Activated CD4-positive, alpha-beta T cell treated with anti-CD3 and anti-CD28 coated beads for 24 hours (primary cell): ENCODE measurements at places on chromosomes 6 and 20.

- no peak for DNase-seq
Observed at GRCh38 chr20:4507288-4507719, 214.4 kb upstream of the PRND start.

DNA sequence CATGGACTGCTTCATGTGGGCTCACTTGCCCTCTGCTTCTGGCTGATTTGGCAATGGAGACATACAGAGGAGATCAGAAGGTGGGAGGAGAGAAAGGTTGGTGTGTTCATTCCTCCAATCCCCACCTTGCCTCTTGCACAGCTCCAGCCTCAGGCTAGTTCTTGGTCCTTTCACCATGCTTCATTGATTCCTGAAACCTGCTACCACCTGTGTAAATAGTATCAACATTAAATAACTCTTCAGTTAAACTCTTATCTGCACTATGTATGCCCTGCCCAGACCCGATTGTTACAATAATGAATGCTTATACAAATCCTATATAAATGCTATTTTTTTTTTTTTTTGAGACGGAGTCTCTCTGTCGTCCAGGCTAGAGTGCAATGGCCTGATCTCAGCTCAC lies 174.5 kb downstream of the CD83 start:
- DNase-seq: no peak

DNA sequence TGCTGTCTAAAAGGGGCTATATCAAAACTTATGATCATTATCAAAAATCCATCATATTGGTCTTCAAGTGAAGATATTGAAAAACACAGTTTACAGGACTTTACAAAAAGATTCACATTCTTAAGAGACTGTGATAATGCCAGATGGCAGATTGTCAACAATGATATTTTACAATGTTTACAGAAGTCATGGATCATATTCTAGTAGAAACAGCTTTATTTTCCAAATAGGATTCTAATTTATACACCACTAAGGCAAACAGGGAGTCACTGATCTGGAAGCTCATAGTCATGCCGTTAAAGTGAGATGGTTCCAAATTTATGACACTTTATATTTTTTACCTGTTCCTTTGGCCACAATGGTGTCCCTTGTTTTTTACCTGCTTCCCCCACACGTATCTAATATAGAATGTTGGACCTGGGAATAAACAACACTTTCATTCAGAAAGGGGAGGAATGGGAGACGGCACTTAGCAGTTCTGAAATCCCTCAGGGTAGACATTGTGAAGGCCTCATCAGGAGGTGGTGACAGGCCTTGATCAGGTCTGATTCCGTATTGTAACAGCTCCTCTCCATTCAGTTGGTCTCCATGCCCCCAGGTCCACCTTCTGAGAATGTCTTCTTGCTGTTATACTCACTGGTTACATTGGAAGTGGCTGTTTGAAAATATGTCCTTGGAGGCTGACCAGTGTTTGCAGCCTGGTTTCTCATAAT lies 228.6 kb downstream of the ADGB start:
- DNase-seq: no peak

DNA sequence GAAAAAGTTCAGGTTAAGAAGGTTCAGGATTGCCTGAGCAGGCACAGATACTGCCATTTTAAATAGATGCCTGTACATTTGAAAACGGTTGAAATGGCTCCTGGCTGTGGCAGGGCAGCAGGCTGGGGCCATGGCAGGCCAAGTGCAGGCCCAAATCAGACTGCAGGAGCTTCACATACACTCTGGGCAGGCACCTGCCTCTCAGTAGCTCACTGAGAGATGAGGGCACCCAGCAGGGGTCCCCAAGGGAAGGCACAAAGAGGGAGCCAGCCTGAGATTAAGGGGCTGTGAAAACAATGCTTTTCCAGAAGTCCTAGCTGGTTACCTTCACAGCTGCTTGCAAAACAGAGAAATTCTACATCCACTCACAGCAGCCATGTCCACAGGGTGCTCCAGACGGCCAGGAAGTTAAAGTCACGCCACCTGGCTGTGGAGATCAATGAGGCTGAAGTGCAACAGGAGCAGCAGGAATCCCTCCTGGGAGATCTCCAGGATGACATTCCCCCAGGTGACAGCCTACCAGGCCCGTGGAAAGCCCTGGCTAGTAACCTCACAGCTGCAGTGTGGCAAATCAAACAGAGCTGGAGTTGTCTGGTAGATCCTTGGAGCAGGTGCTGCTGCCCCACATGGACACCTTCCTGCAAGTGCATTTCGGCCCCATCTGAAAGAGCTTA lies 6.2 kb upstream of the RAET1E start:
- no peak for DNase-seq

GRCh38 chr6:31971993-31972708 lies at the start of gene DXO:
TSS of gene DXO (minus strand) at chr6:31972138. CDS start at chr6:31971675, 463 bp downstream.
- DNase-seq: peak; percentile 91

DNA sequence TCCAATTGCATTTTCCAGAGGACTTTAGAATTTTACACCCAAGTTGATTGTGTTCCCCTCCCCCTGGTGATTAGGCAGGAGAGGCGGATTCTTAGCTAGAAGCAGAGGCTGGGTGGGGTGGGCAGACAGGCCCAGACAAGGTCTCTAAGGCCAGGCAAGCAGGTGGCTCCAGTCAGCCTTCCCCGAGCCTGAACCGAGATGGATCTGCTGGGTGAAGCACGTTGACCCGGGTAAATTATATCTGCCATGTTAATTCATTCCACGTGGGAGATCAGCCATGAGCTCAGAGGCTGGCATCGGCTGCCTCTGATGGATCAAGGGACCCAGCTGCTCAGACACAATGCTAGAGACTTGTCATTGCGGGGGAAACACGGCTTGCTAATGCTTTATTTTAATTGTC lies 159.5 kb upstream of the MAFB start:
- no peak for DNase-seq

DNA sequence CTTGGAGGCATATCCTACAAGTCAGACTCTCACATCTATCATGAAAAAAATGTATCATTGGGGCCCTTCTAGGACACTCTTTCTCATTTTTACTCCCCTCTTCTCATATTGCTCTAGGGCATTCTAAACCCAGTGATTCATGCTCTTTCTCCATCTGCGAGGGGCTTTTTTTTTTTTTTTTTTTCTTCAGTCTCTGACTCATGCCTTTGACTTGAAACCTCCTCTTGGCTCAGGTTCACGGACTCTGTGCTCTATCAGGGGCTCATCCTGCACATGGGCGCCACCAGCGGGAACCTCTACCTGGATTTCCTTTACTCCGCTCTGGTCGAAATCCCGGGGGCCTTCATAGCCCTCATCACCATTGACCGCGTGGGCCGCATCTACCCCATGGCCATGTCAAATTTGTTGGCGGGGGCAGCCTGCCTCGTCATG lies 17.8 kb downstream of the SLC22A1 start:
- no peak for DNase-seq

DNA sequence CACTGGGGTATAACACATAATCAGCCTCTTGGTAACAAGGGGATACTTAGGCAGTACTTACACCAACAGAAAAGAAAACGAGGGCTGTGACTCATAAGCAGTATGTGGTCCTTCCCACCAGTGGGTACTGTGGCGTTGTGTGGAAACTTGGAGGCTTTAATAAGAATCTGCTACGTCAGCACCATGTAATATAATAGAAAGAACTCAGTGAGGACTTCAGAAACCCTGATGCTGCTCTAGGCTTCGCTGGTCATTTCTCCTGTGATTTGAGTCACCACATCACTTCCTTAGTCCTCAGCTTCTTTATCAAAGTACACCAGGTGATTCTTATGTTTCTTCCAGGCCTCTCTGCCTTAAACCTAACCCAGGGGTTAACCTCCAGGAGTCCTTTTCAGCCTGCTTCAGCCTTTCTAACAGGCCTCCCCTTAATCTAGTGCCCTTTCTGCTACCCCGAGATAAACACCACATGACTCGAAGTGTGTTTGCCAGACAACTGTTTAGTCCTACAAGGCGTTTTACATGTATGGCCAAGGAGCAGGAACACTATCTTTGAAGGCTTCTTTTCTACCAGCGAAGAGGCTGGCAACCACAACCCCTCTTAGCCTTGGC lies 68.5 kb downstream of the FYN start:
- DNase-seq: peak; percentile 45

DNA sequence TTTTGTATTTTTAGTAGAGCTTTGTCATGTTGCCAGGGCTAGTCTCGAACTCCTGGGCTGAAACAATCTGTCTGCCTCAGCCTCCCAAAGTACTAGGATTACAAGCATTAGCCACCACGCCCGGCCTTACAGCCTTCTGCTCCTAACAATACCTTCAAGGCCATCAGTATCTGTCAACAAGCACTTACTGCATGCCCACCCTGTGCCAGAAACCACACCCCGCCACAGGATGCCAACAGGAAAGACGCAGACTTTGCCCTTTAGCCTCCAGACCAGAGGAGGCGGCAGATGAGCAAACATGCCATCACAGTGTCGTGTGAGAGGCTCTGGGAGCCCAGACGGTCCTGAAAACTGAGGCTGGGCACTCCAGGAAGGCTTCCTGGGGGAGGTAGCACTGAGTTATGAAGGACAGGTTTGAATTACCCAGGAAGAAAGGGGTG lies 34.7 kb upstream of the TGM3 start:
- no peak for DNase-seq

GRCh38 chr20:19880256-19881079 lies 122.4 kb downstream of the RIN2 start:
- DNase-seq: no peak

GRCh38 chr6:46015119-46015968 lies at the start of gene CLIC5:
TSS of gene CLIC5 (minus strand) at chr6:46015860. CDS start at chr6:46015542, 318 bp downstream.
- DNase-seq: no peak

GRCh38 chr20:50655311-50655880 lies 35.9 kb downstream of the RIPOR3 start:
- DNase-seq: no peak

GRCh38 chr6:12277386-12277785 lies 12.8 kb upstream of the EDN1 start:
- DNase-seq: no peak

DNA sequence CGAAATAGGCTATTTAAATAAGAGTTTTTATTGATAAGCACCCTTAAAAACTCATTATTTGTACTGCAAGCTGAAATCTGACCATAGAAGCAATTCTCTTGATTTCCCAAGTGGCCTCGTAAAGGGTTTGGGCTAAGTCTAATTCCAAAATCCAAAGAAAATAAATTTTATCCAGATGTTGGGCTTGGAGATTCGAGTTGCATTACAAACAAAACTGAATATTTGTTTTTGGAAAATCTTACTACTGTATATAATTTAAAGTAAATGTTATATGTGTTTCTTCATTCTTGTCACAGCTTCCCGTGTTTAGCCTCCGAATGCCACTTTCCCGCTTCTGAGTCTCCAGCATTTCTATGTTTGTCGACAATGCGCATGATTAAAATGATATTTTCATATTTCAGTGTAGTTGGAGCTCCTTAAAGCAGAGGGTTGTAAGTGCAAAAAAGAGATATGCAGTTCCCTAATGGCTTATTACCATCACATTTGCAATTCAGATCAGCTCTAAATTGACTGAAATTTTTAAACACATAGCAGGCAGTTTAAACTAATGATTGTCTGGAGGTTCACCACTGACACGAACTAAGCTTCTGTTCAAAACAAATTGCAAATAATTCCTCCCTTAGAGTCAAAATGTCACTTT lies 47.0 kb downstream of the PRL start:
- DNase-seq: no peak

DNA sequence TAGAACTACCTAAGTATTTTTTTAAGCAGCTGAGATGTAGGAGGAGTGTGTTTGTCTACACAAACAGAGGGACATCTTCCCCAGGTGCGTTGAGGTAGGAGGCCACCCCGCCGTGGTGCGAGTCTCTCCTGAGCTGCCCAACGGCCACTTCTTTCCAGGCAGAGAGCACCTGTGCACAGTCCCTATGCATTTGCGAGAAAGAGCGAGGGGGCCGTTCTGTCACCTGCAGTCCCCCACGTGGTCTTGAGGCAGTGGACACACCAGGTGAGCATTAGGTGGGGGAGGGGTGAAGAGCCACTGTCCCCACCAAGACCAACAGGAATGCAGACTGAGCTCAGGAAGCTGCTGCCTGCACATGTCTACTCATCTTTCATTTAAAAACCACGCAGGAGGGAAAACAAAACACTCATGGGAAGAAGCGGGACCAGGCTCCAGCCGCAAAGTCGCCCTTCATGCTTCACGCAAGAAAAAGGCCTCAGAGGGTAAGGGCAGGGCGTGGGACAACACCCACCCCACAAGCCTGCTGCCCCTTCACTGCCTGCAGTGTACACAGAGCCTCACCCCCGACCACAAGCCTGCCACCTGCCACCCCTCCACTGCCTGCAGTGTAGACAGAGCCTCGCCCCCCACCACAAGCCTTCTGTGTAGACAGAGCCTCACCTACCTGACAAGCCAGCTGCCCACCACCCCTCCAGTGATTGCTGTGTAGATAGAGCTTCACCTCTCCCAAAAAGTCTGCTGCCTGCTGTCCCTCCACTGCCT lies 142.0 kb downstream of the DLL1 start:
- DNase-seq: no peak

- no peak for DNase-seq
Observed at GRCh38 chr6:74932232-74932888, 273.5 kb downstream of the COL12A1 start.

DNA sequence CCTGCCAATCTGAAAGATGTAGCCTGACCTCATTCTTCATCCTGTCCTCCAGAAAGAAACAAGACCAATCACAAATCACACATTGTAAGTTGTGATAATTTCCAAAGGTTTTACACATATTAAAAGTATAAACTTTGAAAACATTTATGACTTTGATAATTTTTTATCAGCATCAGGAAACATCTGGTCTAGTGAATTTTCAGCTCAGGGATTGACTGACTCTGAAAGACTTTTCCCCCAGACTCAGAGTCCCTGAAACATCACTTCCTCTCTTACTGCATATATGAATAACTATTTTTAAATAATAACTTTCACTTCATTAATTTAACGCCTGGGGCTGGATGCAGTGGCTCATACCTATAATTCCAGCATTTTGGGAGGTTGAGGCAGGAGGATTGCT lies 48.5 kb upstream of the SSTR4 start:
- DNase-seq: no peak

DNA sequence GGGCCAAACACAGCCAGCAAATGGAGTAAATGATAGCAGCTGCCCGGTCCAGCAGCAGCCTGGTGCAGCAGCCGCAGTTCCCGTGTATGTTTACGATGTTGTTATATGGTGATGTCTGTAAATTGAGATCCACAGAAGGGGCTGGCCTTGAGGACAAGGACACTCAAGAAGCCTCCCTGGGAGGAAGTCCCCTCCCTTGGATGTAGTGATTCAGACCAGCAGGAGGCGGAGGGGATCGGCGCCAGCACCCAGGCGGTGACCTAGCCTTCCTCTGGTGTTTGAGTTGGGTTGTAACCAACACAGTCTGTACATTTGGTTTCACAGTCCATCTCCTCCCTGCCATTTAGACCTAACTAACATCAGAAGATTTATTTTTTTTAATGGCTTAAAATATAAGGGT lies 187.8 kb downstream of the SYNDIG1 start:
- no peak for DNase-seq

DNA sequence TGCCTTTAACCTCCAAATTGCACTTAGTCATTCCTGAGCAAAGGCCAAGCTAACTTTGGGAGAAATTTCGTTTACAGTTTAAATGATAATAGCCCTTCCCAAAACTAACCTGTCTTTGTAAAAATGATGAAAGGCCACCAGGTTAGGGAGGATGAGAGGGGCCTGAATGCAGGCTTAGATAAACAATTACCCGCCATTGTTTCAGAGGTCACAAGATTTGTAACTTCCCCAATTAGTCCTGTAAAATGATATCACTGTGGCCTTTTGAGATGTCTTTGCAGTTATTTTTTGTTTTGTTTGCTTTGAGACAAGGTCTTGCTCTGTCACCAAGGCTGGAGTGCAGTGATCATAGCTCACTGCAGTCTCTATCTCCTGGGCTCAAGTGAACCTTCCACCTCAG lies 26.3 kb downstream of the GNL1 start:
- no peak for DNase-seq
